ENCODE measurements at places on chromosomes 11 and 22.

- DNase-seq: no peak
Observed at GRCh38 chr22:22388090-22388489, 120.5 kb downstream of the ZNF280B start.

DNA sequence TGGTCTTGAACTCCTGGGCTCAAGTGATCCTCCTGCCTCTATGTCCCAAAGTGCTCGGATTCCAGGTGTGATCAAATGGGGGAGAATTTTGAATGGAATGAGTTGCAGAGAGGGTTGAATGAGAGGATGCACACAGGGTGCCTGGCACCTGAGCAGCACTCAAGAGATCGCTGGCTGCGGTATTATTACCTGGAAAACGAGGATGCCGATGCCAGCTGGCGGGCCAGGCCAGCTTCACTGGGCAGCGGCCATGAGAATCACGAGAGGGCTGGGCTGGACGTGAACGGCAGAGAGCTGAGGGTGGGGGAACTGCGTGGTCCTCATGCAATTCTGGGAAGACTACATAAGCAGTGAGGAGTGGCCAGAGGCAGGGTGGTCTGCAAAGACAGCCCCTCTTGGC is 2.9 kb downstream of the MGAT3 start:
- no peak for DNase-seq

DNA sequence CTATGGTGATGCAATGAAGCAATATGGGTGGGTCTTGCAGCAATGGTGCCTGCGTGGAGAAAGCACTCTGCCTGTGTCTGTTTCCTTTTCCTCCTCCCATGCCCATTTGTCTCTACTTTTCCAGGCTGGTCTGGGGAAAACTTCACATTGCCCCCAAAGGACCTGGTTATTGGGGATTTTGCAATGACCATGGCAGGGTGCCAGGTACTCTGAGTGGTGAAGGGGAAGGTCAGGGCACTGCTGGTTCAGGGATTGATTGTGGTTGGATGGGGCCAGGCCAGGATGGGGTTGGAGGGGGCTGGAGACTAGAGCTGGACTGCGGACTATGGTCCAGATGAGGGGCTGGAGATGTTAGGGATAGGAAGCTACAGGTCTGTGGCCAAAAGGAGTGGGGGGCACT is 92.1 kb downstream of the INSC start:
- no peak for DNase-seq

DNA sequence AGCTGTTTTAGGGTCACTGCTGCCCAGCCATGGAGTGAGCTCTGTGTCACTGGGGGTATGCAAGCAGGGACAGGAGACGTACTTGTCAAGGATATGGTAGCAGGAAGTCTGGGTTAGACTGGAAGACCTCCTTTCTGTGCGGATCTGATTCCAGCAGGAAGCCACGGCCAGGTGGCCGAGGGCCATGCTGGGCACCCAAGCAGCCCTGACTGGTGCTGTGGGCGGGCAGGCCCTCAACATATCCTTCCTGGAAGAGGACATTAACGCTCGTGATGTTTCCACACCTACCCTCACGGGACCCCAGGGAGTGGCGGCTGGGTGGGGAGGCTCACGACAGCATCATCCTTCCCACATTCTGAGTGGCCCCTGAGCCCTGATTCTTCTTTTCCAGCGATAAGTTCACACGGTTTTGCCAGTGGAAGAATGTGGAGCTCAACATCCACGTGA is 8.7 kb upstream of the ANKRD13D start:
- no peak for DNase-seq

DNA sequence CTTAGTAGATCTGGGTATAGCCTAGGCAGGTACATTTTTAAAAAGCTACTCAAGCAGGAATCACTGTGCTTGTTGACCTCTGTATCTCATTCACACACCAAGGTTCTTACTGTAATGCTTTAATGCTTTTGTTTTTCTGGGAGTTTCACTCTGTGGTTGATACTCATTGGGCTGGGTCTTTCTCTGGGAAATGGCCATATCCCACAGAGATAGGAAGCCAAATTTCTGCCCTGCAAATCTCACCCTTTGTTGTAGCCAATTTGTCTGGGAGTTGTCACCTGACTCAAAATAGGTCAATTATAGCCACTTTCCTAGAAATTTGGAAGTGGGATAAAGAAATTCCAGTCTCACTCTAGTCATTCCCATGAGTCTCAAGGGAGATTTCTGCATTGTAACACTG is 195.8 kb upstream of the BDNF start:
- no peak for DNase-seq

DNA sequence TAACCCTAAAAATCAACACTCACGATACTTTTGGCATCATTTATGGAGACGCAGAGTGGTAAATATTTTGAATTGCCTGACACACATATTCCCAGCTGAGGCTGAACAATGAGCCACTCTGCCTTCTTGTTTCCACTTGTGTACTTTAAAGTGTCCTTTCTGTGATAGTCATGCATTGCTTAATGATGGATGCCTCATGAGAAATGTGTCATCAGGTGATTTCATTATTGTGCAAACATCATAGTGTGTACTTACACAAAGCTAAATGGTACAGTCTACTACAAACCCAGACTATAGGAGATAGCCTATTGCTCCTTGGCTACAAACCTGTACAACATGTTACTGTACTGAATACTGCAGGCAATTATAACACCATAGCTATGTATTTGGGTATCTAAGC is 44.2 kb downstream of the MRE11 start:
- DNase-seq: no peak

- DNase-seq: no peak
Observed at GRCh38 chr11:15268598-15268997, 153.9 kb downstream of the INSC start.

- DNase-seq: no peak
Observed at GRCh38 chr11:110336054-110336453, 39.6 kb upstream of the RDX start.

GRCh38 chr11:80720295-80720694 is 1279.5 kb upstream of the TENM4 start:
- no peak for DNase-seq

DNA sequence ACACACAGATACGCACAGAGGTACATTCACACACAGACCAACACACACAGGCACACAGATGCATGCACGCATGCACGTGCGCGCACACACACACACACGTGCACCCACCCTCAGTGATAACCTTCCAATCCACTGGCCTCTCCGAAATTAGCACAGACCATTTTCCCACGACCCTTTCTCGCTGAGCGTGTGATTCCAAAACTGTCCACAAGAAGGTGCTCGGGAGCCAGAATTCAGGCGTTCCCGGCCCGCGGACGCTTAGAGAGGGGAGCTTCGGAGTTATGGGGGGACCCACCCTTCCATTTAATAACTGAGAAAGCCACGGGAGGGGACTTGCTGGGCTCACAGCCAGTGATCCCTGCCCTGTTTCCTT is 33.8 kb upstream of the SLC35C1 start:
- DNase-seq: peak; percentile 18

DNA sequence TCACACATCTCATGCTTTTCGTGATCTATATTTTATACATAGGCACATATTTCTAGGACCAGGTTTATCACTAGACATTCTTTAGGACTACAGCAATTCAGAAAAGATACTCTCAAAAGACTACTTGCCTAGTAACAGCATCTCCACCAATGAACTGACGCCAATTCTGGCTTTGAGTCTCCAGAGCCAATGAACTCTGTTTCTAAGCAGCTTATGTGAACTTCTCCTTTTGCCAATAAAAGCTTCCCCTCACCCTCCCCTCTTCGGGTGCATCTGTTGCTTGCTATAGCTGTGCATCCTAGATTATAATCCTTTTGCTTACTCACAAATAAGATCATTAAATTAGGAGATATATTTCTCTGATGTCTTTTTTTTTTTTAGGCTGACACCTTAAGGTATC is 11.4 kb upstream of the ANKK1 start:
- DNase-seq: no peak

DNA sequence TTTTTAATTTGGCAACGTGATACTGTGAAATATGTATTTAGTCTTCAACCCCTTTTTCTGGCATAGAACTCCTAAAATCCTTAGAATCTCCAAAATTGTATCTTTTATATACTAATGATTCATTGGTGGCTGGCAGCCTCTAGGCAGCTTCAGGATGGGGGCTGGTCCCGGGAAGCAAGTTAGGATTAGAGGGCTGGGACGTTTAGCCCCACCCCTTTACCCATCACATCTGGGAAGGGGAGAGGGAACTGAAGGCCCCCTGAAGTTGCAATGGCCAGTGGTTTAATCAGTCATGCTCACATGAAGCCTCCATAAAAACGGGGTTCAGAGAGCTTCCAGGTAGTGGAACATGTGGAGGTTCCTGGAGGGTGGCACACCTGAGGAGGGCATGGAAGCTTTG is 7.1 kb downstream of the IL17RA start:
- no peak for DNase-seq

DNA sequence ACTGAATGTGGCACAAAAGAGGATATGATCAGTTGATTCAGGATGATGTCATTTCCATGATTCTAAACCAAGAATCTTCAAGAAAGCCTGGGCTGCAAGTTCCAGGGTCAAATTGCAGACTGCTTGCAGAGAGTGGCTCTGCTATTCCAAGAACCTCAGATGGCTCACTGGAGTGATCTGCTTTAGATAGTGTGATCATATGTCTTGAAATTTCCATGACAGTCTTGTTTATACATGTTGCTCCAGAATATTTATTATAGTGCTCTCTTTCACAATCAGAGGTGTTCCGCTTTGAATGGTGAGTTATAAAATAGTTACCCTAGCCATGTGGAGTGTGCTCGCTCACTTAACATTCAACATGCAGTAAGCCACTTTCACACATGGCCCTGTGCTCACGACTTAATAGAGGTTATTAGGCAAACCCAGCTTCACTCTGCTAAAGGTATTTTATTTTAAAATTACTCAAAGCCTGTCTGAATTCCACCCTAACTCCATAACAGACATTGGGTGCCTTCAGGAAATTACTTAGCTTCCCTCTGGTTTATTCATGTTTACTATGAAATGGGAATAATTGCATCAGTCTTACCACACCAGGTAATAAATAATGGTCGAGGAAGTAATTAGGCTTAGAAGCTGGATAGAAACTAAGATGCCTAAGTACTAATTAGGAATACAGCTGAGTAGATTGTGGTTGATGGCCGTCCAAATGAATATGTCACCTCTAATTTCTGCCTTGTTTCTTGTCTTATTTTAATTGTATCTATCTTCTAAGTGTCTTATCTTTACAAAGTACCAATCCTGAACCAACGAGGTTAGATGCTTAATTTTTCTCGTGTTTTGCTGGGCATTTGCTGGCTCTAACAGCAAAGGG is 187.9 kb downstream of the ETS1 start:
- no peak for DNase-seq

DNA sequence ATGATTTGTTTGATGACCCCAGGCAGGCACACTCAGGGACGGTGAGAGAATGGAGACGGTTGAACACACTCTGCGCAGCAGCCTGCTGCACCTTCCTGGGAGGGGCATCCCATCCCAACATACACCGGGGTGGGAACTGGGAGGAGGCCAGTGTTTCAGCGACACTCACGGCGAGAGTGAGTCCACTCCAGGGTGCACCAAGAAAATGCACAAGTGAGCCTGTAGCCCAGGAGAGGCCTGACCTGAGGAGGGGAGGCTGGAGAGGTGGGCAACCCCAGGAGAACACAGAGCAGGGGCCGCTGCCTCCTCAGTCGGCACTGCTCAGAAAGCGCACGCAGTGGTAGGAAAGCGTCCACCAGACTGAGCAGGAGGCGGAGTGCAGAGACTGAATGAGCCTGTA is 54.5 kb downstream of the IGF2 start:
- DNase-seq: no peak

- no peak for DNase-seq
Observed at GRCh38 chr11:18313965-18314763, 7.8 kb downstream of the HPS5 start.

DNA sequence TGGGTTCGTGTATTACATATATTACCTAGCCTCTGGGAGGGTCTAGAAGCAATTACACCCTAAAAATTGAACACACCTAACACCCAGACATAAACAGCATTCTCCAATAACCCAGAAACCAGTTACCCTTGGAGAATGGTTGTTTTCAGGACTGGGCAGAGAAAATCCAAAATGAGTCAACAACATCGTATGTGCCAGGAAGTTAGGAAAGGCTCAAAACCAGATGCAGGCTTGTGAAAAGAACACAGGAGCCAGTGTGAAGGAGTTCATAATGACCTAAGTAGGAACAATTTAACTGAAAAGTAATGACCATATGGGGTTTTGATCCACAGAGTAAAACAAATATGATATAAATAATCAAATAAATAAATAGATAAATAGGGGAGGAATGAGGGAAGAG is 5.1 kb upstream of the CLPB start:
- DNase-seq: no peak

GRCh38 chr22:45880091-45880715 is 96.8 kb downstream of the WNT7B start:
- no peak for DNase-seq

DNA sequence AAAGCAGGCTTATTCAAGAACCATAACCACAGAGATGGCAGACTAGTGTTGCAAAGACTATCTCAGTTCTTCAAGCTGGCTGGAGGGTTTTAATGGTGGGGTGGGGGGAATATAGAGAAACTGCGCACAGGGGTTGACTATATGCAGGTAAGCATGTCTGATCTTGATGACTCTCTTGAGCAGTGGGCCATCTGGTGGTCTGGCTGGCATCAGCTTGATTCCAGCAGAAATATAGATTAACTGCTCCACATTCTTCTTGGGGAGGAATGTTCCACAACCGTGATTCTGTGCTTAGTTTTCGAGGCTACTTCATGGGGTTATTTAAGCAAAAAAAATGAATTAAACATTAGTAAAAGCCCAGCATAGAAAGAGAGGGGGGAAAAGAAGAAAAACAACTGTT is 158.8 kb upstream of the PGR start:
- no peak for DNase-seq

DNA sequence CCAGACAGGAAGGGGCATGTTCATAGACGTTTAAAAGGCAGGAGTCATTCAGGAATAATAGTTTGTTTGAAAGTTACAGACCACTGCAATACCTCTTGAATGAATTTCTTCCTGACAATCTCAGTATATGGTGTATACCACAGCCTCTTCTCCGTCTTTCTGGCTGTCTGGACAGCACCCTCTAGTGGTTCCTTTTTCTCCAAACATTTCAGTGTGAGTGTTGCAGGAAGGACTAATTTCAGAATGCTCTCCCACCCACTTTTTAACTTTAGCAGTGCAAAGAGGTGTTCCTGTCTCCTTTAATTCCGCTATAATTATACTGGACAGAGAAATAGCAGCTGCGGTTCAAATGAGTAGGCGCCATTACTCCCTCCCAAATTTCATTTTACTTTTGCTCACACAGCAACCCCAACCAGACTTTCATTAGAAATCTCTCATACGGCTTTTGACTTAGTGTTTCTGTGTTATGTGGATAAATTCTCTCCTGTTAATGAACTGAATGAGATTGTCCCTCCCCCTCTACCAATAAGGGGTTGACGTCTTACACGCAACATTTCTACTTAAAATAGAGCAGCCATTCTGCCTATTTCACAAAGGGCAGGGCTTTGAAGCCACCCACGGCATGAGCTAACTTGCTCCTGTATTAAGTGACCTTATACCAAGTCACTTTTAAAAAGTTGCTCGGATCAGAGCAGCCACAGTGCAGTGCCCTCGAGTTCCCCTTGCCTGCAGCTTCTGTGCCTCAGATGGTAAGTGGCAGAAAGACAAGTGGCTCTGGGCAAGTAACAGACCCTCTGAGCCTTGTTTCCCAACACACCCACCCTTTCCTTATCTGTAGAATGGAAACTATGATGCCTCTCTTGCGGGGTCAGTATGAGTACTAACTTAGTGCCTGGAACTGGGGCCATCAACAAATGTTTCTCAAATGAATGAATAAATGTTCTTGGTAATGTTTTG is 368.6 kb downstream of the OPCML start:
- no peak for DNase-seq

- DNase-seq: no peak
Observed at GRCh38 chr11:11432621-11433319, 79.7 kb upstream of the CSNK2A3 start.

- no peak for DNase-seq
Observed at GRCh38 chr11:33889296-33889695, 2.6 kb downstream of the LMO2 start.

Measured in stimulated activated CD4-positive, alpha-beta T cell treated with anti-CD3 and anti-CD28 coated beads, Interleukin-1b, Interleukin-23, amount 100 ng/mL, for 1 hour (primary cell).